ENCODE measurements at places on chromosomes 2 and 18. TPM values are rescaled to one million over a fixed set of nuclear protein-coding genes. Genes with fewer than 3 reads are reported as not detected.

Gene C1QL2
- not detected for total RNA-seq

Gene SP110
- 10.6 TPM for total RNA-seq

Gene TM4SF20
- total RNA-seq, result not detected

Gene FHOD3
- total RNA-seq, result 347 TPM

Gene ADGRF3
- not detected for total RNA-seq

Gene LMAN1
- 53.6 TPM for total RNA-seq

Gene ADD2
- 1.8 TPM for total RNA-seq

Gene CFAP65
- not detected for total RNA-seq

Gene DYSF
- total RNA-seq, result 49.2 TPM

Gene ZNF521
- total RNA-seq, result 28.8 TPM

Gene UPP2
- not detected for total RNA-seq

Gene ASB18
- total RNA-seq, result 3.8 TPM

- DNase-seq, result no peak
Observed at GRCh38 chr2:101479328-101479727, 4.4 kb upstream of the RFX8 start.

DNA sequence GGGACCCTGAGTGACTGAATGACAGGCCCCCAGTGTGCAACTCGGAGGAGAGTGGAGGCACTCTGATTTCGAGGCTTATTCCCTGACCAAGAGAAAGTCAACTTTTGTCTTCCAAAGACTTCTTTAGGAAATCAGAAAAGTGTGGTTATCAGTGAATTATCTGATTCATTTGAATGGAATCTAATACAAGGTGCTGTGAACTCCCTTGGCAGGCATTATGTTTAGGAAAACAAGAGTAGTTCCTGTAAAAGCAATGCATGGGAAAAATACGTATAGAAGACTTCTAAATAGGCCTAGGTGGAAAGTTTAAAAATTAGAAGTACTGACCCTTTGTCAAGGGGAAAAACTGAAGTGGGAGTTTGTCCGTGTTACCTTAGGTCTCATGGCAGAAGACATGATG, 269.4 kb downstream of the GBX2 start:
- no peak for DNase-seq

DNA sequence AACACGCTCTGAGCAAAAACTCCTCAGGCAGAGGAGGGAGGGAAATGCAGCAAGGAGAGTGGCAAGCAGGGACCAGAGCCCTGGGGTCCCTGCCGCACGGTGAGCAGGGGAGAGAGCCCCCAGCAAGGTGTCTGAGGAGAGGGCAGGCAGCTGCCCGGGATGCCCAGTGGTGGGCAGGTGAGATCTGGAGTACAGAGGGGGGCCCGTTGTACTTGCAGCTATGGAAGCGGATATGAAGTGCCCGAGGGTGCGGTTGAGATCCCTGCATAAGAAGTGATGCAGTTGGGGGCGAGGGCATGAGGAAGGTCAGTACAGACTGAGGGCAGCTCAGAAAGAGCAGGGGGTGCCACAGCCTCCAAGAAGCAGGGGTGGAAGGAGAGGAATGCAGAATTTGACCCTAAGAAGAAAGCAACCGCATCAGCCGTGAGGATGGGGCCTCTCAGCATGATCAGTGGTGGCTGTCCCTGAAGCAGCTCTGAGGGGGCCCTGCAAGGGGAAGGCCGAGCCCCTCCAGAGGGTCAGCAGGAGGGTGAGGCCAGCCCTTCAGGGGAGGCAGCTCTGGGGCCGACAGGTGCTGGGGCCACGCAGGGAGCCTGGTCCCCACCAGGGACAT, 29.4 kb downstream of the MTERF4 start:
- DNase-seq, result no peak

- peak; percentile 82 for DNase-seq
Observed at GRCh38 chr2:230416061-230416721, at the start of gene SP100. TSS of gene SP100 (plus strand) at chr2:230416201. CDS start at chr2:230416297, 96 bp downstream.

- no peak for DNase-seq
Observed at GRCh38 chr2:109125593-109126500, 3.2 kb upstream of the SH3RF3 start.

DNA sequence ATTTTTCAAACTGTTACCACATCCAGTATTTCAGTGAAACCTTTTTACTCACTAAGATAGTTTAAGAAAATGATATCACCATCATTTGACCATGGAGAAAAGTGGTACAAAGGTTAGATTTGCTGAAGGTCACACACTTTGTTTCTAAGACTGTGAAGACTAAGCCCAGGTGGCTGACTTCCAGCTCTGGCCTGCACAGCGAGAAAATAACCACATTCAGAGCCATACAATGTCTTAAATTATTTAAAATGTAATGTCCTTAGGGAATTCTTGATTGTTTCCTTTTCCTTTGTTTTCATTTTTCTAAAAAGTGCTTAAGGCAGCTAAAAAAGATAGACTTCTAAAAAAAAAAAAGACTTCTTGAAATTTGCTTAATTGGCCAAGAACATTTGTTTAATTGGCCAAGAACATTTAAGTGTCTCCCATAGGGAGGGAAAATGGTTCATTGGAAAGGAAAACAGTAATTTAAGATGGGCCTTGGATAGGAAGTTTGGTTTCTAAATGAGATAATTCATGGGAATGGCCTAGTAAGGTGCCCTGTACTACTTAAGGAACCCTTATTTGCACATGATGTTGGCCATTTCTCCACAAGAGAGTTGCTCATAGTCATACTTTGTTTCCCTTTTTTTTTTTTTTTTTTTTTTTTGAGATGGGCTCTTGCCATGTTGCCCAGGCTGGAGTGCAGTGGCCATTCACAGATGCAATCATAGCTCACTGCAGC, 45.2 kb downstream of the CYP1B1 start:
- no peak for DNase-seq

GRCh38 chr2:240225131-240225530, 84.7 kb upstream of the OTOS start:
- DNase-seq, result peak; percentile 13

- DNase-seq, result no peak
Observed at GRCh38 chr2:163801486-163801885, 65.7 kb upstream of the FIGN start.

- DNase-seq, result no peak
Observed at GRCh38 chr2:98216616-98217015, 129.6 kb upstream of the CNGA3 start.

DNA sequence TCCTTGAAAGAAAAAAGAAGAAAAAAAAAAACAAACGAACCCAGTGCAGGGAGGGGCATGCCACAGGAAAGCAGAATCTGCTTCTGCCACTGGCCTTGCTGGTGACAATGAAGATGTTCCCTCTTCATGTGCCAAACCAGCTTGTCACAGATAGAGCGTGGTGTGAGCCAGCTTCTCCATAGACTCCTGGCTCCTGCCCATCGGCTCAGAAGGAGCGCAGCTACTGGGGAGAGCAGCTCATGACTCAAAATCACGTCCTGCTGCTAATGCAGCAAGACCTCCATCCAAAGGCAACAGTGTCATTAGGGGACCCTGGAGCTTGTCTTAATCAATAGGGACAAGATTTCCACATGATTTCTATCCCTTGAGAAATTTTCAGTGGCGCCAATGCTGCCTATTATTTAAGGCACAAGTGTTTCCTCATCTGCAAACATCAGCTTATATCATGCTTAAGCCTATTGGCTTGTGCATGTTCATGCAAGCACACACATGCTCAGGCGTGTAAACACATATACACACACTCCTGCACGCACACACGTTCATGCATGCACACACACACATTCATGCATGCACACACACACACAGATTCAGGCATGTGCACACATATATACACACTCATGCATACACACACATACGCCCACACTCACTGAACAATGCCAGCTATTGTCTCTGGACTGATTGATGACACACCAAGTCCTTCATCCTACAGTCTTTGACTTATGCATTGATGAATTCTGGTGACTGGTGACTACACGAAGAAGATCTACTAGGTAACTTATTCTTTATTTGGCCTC, 682.0 kb upstream of the ID2 start:
- no peak for DNase-seq

GRCh38 chr18:6947338-6948030, 170.1 kb downstream of the LAMA1 start:
- DNase-seq, result no peak

GRCh38 chr18:7464245-7464966, 102.7 kb upstream of the PTPRM start:
- no peak for DNase-seq

- peak; percentile 43 for DNase-seq
Observed at GRCh38 chr2:12176623-12177454, 430.4 kb downstream of the LPIN1 start.

GRCh38 chr18:5630057-5630899, 86.5 kb upstream of the EPB41L3 start:
- peak; percentile 86 for DNase-seq

DNA sequence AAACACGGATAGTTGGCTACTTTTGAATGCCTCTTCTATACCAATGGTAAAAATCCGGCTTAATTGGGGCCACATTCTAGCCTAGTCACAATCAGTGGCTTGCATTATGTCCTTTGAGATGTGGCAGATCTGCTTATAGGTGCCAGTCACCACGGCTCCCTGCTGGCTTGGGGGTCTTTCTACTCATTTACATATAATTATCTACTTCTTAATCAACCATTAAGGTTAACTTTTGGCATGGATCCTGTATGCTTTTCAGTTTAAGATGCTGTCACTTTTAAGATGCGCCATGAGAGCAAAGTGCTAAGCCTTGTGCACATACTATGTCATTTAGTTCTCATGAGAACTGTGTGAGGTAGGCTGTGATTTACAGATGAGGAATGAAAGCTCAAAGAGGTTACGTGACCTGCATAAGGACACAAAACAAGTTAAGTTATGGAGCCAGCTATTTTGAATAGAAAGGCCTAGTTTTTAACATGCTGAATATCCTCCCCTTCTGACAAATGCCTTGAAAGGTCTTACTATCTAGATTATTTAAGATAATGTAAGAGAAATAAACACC, 4.1 kb downstream of the NEDD4L start:
- no peak for DNase-seq

GRCh38 chr2:128497461-128497860, 178.8 kb upstream of the HS6ST1 start:
- no peak for DNase-seq

DNA sequence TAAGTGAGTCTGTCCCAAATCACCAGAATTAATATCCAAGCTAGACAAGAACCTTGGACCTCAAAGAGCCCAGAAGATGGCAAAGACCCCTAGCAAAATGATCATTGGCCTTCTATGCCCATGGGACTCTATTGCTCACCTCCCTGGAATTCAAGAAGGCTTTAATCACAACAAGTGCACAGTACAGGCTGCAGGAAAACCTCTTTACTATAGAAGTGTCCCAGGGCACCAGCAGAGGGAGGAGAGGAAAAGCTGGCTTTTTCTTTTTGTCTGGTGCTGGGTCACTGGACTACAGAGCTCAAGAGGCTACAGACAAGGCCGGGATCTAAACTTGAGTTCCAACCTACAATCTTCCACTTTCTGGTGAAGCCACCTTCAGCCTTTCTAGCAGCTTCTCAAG, 88.3 kb upstream of the PPP1CB start:
- no peak for DNase-seq

- no peak for DNase-seq
Observed at GRCh38 chr2:30310955-30311354, 79.6 kb downstream of the LBH start.

DNA sequence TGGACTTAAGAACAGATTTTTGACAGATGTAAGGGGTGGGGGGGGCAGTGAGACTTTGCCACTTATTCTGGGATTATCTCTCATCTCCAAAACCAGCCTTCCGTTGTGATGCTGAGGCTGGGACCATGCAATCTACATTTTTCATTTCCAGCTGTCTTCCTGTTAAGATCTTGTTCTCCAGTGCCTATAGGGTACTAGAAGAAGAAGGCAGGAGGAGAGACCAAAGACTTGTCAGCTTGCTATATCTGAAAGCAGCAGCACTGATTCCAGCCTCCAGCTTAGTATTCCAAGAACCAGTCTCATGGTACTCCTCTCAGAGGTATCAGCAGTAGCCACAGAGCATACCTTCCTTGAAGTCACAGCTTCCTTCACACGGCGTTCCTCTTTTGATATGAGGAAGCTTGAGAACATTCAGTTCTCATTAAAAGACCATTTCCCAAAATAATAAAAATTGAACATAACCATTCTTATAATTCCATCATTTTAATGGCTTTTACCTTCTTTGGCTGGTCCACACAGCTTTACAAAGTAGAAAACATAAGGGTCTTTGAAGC, 49.8 kb downstream of the USP34 start:
- no peak for DNase-seq

- DNase-seq, result no peak
Observed at GRCh38 chr2:96759548-96759947, 1.2 kb upstream of the CNNM4 start.

DNA sequence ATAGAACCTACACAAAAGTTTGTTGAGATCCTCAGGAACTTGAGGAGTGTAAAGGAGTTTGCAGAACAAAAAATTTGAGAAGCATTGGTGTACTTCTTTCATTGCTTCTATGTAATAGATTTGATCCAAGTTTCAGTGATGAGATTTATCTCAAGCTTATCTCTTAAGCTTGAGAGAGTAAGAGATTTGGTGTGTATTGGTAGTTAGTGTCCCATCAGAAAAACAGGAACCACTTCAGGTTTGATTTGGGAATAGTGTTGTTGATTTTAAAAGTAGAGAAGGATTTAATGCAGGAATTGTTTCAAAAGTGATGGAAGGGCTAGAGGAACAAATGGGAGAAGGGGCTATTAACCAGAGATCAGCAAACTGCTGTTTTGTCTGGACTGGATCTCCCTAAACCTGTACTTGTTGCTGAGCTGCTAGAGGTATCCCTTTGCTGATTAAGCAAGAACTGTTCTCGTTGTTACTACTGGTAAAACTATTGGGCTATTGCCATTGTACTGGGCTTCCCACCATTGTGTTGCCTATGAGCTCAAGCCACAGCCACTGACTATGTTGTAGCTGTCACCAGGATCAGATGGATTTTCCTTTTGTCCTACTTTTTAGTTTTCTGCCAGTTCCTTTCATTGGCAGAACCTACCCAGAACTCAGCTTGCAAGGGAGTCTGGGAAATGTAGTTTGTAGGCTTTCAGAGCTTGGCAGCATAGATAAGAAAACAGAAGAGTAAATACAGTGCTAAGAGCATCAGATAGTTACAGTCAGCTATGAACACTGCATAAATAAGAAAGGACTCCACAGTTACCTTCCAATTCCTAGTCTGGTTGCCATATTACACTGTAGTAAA, 39.3 kb downstream of the RAB10 start:
- DNase-seq, result no peak

GRCh38 chr2:11722292-11723060, 24.0 kb upstream of the LPIN1 start:
- no peak for DNase-seq

DNA sequence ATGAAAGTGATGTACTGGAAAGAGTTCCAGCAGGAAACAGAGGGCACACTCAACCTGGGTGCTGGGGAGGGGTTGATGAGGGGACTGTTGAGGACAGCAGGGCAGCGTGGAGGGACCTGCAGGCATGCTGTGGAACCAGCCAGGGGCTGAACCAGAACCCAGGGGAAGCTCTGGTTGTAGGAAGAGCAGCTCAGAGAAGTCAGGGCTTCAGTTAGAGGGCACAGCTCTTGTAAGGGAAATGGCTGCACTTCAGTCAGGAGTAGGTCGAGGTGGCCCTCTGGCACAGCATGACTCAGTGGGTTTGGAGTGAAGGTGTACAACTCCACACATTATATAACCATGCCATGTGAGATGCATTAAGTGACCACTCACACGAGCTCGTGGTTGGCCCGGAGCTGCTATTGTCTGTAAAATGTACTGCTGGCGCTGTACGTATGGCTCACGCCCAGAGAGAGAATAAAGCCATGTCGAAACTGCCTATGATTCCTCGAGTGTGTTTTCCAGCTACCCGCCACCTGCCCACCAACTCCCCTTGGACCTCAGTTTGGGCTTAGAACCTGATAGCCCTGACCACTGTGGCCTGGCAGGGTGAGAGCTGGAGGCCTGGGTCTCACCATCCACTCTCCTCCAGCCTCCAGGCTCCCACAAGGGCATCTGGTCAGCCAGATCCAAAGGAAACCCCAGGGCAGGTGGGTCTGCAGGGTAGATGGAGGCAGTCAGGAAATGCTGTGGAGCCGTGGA, 136.5 kb upstream of the HS6ST1 start:
- no peak for DNase-seq

Measured in left ventricle myocardium superior (tissue), 1 donor.